NCI-H510A treated with DMSO at 0.1 percent for 48 hours (cell line): ENCODE measurements at places on chromosomes 5 and 9.

DNA sequence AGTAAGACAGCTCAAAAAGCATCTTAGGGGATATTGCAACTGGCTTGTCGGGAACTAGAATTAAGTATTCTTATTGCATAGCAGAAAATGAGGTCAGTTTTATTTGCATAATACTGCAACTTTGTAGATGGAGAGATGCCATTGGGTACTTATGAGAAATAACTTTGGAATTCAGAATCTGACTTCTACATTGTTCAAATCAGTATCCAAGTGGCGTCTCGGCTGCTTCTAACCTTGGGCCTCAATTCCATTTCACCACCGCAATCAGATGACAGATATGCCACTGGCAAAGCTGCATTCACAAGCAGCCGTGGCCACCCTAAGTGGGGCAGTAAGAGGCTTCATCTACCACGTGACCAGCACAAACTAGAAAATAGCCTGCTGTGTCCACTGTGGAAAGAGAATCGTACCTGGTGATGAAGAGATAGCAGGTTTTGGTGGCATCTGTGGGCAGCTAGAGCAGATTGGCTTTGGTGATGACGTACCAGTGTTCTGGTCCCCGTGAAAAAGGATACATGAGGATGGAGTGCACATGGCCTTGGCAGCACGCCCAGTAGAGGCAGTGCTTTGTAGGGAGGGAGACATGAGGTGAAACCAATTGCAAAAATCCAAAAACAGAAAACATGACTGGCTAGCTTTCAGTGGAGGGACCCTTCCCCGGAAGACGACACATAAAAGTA lies 116.6 kb downstream of the KLHL3 start:
- DNase-seq = peak; percentile 63

DNA sequence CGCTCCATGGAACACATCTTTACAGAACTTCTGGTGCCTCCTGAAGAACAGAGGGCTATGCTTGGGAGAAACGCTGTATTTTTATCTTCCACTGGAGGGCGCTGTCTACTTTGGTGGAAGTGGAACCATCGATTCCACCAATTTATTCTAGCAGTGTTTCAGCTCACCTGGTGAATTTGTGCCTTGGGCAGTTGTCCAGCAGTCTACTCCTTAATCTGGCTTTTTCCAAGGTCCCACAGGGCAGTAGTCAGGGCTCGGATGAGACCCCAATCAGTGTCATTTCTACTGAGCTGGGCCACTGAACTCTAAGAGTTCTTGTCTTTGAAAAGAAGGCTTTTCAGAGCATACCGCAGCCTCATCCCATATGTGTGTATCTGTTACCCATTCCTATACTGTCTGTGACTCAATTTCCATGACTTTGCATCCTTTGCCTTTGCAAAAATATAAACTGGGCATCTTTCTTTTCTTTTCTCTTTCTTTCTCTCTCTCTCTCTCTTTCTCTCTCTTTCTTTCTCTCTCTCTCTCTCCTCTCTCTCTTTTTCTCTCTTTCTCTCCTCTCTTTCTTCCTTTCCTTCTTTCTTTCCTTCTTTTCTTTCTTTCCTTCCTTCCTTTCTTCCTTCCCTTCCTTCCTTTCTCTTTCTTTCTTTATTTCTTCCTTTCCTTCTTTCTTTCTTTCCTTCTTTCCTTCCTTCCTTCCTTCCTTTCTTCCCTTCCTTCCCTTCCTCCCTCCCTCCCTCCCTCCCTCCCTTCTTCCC lies 138.4 kb upstream of the ZNF618 start:
- DNase-seq = peak; percentile 61

DNA sequence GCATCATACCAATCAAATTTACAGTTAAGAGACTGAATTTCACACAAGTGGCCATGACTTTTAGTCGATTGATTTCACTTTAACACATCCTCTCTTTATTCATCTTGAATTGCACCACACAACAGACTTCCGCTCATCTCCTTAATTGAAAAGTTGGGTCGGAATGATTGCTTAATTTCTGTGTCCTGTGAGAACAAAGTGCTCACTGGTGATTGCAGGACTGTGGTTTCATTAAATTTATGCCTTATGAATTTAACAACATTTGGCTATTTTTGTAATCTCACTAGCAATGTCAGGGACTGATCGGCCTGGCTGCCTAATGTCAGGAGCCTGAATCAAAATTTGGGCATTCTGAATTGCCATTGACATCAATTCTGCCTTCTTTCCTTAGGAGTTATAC lies 1447.3 kb upstream of the ACO1 start:
- DNase-seq = no peak

GRCh38 chr9:81814794-81815464 lies 113.3 kb upstream of the SPATA31D4 start:
- peak; percentile 8 for DNase-seq

- no peak for DNase-seq
Measured at GRCh38 chr5:169647566-169647965, 10.5 kb downstream of the DOCK2 start.

- DNase-seq = peak; percentile 11
Measured at GRCh38 chr9:120742951-120743416, 28.7 kb upstream of the MEGF9 start.

GRCh38 chr5:4099386-4099785 lies 503.8 kb downstream of the IRX1 start:
- DNase-seq = no peak

- no peak for DNase-seq
Measured at GRCh38 chr9:97572196-97572891, 60.8 kb downstream of the TSTD2 start.

DNA sequence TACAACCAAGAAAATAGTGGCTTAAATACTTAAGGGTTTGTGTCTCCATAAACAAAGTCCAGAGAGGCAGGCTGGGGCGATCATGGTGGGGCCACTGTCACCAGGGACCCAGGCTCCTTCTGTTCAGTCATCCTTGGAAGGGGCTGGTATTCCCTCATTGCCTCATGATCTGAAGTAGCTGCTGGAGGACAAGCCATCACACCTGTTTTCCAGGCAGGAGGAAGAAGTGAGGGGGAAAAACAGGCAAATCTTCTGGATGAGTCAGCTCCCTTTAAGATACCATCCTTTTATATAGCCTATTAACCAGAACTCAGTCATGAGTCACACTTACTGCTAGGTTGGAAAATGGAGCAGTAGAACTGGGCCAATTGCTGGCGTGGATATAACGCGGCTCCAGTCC lies 92.3 kb downstream of the DAP start:
- DNase-seq = no peak

DNA sequence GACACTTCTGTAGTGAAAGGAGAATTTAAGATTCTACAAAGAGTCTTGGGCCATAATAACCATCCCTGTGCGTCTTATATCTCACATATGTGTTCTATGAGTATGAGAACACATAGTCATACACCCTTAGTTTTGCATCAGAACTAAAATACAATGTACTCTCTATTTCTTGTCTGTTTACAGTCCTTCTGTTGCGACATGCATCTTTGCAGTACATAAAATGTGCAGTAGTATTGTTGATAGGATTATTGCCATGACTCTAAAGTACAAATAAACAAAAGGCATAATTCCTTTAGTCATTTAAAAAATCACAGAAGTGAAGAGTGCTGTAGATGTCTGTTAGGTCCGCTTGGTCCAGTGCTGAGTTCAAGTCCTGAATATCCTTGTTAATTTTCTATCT lies 201.9 kb downstream of the NR3C1 start:
- DNase-seq = no peak

GRCh38 chr9:123378025-123378424 lies 22.0 kb downstream of the CRB2 start:
- no peak for DNase-seq

DNA sequence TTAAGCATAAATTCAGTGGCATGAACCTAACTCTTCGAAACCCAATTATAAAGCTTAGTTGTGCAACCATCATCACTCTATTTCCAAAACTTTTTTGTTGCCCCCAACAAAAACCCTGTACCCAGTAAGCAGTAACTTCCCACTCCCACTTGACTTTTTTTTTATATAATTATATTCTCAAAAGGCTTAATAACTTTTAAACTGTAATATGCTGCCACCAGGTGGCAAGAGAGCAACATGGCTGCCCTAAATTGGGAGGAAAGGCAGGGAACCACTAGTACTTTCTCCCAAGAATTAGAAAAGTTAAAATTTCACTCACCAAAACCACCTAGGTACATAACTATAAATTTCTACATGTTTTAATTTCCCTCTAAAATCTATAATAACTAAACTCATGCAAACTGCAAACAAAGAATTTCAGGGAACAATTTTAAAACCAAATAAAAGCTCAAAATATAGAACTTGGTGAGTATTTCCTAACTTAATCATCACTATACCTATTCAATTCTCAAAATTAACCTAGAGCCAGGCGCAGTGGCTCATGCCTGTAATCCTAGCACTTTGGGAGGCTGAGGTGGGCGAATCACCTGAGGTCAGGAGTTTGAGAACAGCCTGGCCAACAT lies 50.2 kb upstream of the RNF38 start:
- DNase-seq = peak; percentile 51

DNA sequence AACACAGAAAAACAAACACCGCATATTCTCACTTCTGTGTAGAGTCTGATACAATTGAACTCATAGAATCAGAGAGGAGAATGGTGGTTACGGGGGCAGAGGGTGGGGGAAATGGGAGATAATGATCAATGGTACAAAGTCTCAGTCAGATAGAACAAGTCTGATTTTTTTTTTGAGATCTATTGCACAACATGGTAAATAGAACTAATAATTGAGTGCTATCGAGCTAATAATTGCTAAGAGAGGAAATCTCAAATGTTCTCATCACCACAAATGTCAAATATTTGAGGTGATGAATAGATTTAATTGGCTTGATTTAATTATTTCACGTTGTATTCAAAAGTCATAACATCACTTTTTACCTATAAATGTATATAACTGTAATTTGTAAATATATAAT lies 121.0 kb upstream of the SPIN1 start:
- no peak for DNase-seq

DNA sequence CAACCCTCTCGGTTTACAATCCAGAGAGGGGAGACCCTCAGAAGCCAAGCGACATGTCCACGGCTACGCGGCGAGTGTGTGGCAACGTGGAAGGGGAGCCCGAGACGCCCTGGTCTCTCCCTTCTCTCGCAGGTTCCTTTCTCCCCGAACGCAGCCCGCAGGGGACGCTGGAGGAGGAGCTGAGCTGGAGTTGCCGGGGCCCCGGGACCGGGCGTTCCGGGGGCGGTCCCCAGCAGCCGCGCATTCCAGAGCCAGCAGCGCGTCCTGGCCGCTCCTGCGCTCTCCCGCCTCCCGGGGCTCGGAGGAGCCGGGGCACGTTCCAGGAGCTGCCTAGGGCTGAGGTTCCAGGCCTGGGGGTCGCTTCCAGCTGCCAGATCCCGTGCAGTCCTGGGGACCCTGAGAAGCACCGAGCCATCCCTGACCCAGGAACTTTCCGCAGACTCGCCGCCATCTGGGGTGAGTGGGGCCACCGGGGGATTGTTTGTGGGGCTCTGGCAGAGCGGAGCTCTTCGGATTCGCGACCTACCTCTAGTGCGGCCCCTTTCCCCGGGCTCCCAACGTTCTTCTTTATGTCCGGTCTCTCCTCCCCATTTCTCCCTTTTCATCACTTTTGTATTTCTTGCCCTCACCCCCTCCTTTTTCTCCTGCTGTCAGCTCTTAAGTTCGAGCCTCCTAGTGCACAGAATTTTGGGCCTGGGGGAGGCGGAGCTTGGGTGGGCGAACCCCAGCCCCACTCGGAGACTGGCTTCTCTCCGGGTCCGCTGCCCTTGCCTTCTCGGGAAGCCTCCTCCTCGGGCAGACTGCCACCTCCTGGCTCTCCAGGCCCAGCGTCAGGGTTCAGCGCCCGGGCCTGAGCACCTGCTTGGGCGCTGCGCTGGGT lies at the start of gene SMIM3:
SMIM3 (plus strand) TSS at position 241 of the 880 bp plus-strand sequence. CDS start 16,684 bp downstream, outside the sequence.
- DNase-seq = peak; percentile 64

DNA sequence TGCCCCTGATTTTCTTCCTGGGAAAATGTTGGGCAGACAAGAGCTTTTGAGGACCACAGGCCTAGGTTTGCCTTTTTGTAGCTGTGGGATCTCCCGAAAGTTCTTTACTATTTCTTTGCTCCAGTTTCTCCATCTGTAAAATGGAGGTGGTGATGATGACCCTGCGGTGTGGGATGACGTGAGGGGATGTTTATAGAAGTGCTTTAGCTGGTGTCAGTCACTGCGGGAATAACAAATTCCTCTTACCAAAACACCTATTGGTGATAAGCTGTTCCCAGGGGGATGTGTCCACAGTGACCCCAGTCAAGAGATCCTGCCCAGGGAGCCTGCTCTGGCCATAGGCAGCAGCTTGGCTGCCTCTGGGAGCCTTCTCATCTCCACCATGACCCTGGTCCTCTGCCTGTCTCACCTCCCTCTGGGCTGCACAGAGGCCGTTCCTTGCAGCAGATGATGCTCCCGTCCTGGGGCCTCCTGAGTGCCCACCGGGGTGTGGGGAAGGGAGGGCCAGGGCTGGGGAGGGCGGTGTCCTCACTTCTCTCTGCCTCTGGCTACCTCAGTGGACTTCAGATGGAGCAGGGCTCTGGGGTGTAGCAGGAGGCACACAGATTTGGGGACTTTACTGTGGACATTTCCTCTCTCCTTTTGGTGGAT lies 77.2 kb downstream of the COL15A1 start:
- no peak for DNase-seq

GRCh38 chr9:126781186-126782052 lies 23.4 kb upstream of the ZBTB43 start:
- peak; percentile 85 for DNase-seq

DNA sequence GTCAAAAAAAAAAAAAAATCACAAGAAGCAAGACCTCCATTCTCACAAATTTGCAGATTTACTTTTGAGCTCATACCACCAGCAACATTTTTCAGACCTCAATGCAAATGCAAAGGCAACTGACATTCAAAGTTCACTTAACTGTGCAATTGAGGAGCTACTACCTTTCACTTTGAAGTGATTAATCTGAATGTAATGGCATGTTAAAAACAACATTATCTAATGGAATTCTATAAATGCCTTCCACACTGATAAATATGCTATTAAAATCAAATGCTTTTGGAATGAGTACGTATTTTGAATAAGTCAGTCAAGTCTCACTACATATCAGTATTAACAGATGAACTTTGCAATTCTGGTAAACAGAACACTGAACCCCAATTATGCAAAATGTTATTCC lies 32.3 kb downstream of the UBQLN1 start:
- DNase-seq = no peak

DNA sequence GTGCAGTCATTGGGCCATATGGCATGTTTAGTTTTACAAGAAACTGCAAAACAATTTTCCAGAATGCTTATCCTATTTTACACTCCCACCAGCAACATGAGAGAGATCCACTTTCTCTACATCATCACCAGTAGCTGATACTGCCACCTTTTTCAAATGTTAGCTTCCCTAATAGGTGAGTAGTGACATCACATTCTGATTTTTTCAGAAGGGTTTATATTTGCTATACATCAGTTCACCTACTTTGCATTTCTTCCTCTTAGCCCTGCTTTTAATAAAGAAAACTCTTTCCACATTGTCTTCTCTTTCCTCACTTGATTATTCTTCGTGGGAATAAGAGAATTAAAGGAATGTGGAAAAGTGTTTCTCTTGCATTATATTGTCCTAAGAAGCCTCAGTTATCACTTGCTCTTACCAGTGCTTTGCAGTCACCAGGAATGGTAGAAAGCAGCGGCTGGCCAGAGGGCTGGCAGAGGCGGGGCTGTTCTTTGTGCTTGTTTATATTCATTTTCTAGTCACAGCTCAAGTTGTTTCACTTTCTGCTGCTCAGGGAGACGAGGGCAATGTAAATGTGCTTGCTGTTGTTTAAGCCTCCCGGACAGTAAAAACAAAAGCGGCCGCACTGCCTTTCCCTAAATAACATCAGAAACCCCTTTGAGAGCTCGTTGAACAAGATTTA lies 164.8 kb downstream of the HSD17B3 start:
- peak; percentile 24 for DNase-seq
